Lower lobe of right lung (tissue), 2 donors: ENCODE measurements at places on chromosomes 2 and 18. TPM values are rescaled to one million over a fixed set of nuclear protein-coding genes. Genes with fewer than 3 reads are reported as not detected.

DNA sequence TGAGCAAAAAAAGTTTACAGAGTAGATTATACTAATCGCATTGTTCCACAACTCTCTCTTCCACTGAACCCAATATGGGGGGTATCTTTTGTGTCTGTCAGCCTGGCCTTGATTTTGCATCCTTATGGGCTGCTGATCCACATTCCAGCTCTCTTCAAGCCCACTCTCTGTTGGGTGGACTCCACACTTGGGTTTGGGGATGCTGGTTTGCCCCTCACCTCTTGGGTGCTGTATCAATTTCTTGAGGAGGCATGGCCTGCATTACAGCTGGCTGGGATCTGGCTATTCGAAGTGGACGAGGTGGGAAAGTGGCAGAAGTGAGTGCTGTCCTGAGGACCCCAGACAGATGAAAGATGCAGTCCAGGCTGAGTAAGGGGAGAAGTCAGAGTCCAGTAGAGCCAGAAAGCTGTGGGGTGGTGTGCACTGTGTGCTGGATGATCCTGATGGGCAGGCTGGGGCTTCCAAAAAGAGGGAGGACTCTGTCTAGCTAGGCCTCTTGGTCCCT is 141.4 kb downstream of the CAPN13 start:
- DNase-seq: no peak

DNA sequence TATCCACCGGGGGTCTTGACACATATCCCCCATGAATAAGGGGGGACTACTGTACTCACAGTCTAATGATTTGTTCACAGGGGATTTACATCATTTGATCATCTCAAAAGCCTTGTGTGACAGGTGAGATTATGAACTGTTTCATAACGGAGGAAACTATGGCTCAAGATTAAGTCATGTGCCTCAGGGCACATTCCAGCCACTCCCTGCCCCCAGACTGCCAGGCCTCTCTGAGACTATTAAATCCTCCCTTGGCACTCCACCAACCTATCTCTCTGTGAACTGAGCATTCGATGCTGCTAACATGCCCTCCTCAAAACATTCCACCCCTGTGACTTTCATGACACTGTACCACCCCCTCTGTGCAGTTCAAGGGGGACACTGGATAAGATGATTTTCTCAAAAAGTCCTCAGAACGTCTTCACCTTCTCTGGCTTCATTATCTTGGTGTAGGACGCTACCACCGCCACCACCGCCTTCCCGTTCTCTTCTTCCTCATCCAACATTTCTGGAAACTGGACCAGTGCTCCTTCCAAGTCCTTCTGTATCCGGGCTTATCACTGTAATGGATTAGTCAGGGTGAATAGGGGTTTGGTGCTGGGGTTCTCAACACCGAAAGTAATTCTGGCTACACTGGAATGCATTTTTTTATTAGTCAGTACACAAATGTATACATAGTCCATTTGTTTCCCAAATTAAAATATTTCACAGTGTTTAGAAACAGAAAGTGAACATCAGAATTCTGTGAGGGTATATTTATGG is 169.6 kb downstream of the KCNS3 start:
- no peak for DNase-seq

DNA sequence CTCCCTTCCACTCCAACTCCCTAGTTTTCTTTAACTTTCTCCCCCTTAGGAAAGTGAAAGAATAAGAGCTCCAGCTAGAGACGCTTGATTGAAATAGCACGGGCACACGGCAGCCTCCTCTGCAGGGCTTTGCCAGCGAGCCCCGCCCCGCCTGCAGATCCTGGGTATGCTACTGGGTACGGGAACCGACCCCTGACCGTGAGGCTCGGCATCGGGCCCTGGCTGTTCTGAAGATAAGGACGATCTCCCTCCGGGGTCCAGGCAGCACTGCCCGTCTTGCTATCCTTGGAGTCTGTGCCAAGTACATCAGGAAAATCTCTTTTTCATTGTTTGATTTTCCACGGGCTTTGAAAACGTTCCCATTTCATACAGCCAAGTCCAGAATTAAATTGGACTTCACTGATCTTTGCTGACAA is 284.5 kb downstream of the MTX2 start:
- DNase-seq: peak; percentile 66

- DNase-seq: no peak
Measured at GRCh38 chr2:898319-898718, 52.3 kb upstream of the SNTG2 start.

- DNase-seq: no peak
Measured at GRCh38 chr2:73998933-73999332, 14.2 kb downstream of the TET3 start.

DNA sequence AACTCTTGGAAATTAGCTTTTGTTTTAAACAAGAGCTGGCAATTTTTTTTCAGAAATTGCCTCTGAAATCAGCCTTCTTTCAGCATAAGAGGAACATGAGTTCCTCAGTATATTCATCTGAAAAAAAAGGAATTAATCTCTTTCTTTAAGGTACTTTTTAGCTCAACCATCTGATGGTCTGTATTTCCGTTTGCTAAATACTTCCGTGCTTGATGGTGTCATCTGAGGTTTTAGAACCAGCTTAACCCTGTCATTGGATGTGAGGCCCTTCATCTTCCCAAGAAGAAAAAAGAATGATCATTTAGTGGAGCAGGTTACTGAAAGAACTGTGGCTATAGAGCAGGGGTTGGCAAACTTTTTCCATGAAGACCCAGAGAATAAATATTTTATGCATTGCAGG is 175.0 kb downstream of the TRABD2A start:
- no peak for DNase-seq

GRCh38 chr2:66387016-66387753 is 47.7 kb upstream of the MEIS1 start:
- no peak for DNase-seq

Gene REG1B
- total RNA-seq: not detected

Gene MC4R
- total RNA-seq: 0.35 TPM

Gene MOCOS
- total RNA-seq: 4.2 TPM

Gene MEP1B
- total RNA-seq: not detected

Gene ADRA2B
- total RNA-seq: 0.32 TPM

Gene RIT2
- total RNA-seq: not detected
